T-helper 9 cell (primary cell): ENCODE measurements at places on chromosomes 7 and 10.

GRCh38 chr7:116434820-116435341 is 64.7 kb upstream of the CAV2 start:
- no peak for DNase-seq

DNA sequence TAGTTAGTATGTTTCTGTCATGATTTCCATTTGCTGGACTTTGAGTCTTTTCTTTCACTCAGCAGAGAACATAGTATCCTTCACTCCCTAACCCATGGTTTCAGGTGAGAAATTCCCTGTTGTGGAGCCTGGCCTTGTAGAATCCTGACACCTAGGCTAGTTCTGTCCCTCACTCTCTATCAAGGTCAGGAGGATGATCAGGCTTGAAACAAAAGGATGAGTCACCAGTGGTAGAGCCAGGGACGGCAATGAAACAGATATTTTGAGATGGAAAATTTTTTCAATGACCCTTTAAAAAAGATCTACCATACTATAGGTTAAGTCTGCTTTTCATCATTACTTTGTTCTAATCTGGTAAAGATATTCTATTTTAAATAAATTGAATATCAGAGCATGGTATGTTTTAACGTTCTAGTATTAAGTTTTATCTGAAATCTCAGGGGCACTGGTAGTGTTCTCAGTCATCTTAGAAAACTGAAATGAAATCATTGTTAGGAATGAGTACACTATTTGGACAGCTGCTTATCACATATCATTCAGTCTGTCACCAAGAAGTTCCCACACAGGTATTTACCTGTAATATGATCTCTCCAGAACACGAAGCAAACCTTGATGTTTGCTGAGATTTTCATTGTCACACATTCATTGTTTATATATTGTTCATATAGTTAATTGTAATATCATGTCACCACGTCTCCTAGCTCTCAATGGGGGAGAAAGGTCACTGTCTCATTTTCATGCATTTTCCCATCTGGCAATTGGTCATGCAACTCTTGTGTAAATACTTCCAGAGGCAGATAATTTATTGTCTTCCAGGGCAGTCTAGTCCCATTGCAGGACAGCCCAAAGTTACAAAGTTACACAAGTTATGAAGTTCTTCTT is 299.9 kb upstream of the LRRTM3 start:
- DNase-seq = no peak

DNA sequence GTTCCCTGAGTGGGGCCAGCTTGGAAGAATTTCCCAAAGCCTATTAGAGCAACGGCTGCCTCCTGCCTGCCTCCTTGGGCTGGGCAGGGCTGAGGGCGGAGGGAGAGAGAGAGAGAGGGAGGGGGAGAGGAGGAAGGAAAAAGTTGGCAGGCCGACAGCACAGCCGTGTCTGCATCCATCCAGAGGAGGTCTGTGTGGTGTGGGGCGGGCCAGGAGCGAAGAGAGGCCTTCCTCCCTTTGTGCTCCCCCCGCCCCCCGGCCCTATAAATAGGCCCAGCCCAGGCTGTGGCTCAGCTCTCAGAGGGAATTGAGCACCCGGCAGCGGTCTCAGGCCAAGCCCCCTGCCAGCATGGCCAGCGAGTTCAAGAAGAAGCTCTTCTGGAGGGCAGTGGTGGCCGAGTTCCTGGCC is at the start of gene AQP1:
TSS of gene AQP1 (plus strand) at position 293 of the 409 bp plus-strand sequence. CDS start at position 350, 57 bp downstream.
- DNase-seq = no peak

DNA sequence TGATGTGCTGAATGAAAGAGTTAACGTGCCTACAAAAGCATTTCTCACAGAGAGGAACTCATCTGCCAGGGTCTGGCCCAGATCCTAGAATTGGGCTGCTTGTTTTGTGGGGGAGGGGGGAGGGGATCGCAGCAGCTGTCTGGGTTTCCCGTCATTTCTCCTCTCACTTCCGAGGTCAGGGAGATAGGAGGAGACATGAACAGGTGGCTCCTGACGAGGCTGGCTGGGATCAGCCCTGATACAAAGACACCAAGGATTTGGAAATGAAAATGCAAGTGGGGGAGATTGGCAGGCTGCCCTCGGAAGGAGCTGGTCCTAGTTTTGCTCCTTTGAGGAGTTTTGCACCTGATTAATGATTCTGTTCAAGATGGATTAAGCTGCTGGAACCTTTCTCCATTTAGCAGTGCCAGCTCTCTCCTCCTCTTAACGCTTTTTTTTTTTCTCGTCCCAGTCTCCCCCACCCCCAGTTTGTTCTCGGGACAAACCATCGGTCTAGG is 86.8 kb upstream of the KMT2C start:
- no peak for DNase-seq

GRCh38 chr7:22234227-22234626 is 122.7 kb downstream of the RAPGEF5 start:
- DNase-seq = no peak

DNA sequence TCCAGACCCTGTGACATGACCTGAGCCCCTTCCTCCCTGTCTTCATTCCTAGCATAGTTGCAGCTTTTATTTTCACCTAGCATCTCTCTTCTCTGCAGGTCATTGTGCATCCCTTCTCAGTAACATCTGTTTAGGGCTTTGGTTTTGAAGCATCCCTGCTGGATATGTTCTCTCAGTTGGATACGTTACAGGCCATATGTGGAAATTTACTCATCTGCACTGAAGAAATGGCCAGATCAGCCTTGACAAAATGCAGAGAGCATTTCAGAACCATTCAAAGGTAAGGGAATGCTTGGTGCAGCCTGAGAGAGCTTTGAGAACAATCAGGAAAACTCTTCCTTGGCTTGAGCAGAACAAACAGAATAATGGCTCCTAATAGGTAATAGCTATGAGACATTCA is 647.0 kb downstream of the KCNMA1 start:
- DNase-seq = no peak

- no peak for DNase-seq
Observed at GRCh38 chr7:152076324-152076821, 50.9 kb downstream of the GALNT11 start.

- DNase-seq = no peak
Observed at GRCh38 chr10:70615784-70616522, 13.4 kb upstream of the PRF1 start.

GRCh38 chr7:136971776-136972175 is 103.3 kb downstream of the CHRM2 start:
- no peak for DNase-seq

DNA sequence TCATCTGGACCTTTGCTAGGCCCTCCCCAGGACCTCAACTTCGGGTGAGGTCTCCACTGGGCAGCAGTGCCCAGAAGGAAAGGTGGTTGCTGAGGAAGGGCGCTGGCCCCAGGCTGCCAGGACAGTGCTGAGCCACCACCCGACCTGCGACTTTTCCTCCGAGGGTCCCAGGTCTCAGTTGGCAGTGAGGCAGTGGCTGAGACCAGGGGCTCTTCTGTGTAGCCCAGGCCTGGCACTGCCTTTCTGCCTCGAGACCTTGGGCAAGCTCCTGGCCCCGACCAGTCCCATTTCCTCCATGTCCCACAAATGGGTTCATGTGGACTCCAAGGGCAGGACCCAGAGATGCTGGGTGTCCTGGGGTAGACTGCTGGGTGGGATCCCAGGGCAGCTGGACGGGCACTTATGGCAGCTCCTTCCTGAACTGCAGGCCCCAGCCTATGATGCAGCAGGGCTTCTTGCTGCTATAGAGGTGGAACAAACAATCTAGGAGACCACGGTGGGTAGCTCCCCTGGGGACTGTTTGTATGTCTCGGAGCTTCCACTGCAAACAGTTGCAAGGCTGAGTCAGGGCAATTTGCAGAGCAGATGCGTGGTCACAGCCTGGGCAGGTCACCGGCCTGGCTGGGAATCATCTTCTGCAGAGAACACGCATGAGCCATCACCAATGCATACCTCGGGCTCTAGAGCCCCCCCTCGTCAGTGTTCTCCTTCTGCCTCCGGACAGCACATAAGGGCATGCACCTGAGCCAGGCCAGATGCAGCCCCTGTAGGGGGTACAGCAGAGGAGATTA is 17.9 kb upstream of the LRRC18 start:
- DNase-seq = no peak

DNA sequence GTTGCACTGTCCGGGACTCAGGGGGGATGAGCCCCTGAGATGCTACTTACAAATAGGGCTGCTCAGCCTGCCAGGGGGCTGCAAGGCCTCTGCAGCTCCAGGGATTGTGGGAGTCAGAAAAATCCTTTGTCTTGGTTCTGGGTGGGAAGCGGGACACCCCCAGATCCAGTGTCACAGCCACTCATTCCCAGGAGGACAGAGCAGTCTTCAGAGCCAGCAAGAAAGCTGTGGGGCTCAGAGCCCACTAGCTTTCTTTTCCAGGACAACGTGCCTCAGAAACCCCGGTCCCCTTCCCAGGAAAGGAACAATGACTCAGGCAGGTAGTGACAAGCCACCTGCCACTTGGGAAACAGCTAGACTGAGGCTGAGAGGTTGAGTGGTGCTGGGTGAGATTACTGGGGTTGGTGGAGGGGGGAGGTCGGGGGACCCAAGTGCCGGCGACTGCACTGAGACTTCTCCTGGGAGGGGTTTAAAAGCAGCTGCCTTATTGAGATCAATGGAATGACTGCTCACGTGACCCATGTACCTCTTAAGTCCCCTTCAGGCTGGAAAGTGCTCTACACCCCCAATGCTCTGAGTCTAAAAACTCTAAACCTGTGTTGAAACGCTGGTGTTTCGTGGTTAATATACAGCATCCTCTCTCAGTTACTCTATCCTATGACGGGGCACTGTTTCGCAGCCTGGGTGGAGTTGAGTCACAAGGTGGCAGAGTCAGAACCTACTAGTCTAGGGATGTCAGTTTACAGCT is 123.6 kb downstream of the UBE2H start:
- DNase-seq = no peak

- no peak for DNase-seq
Observed at GRCh38 chr7:105530546-105530945, 1.5 kb upstream of the RINT1 start.

DNA sequence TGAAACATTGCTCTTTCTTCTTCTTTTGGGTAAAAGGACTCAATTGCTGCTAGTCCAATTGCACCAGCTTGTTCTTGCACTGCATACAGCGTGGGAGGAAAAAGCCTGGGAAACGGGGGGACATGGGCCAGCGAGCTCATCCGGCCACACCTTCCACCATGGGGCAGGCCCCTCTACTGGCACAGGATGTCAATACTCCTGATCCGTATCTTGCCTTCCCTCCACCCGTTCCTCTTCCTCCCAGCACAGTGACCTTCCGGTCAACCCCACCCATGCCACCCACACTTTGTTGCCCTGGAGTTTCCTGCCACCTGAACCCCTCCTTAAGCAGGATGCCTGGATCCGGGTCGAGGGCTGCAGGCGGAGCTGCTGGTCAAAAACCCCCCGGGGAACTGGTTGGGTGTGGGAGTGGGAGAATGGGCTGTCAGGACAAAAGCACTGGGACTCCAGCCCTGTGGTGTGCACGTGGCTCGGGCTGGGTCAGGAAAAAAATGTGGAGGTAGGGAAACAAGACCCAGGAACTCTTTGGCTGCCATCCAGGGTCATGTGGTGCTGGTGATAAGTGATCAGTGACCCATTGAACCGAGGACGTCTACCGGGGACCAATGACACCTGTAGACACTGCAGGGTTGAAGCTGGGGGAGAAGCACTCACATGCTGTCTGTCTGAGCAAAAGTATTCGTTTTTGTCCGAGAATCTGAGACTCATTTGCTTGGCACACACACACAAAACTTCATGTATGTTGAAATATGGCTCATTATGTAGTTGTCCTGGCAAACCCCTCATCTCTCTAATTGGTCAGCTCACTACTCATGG is 8.1 kb downstream of the IL2RA start:
- no peak for DNase-seq

GRCh38 chr10:75397496-75398199 is 3.9 kb downstream of the ZNF503 start:
- no peak for DNase-seq

DNA sequence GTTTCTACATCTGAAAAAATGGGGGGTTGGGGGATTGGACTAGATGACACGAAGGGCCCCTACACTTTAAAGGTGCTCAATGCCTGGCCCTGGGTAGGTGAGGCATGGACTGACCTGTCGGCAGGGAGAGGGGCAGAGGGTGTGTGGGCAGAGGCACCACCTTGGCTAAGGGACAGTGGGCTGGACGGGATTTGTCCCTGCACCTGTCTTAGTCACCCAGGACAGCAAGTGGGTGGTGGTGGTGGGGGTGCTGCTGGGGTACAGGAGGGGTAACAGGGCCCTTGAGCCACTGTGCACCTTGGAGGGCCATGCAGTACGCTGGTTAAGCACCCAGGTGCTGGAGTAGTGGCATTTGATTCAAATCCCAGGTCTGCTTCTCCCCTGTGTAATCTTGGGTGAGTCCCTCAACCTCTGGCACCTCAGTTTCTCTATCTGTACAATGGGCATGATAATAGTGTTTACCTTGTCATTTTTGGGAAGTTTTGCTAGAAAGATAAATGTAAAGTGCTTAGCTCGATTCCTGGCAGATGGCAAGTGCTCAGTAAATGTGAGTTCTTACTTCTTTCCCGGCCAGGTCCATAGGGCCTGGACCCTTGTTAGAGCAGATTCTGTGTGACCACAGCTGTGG is 18.1 kb upstream of the SFRP5 start:
- no peak for DNase-seq

DNA sequence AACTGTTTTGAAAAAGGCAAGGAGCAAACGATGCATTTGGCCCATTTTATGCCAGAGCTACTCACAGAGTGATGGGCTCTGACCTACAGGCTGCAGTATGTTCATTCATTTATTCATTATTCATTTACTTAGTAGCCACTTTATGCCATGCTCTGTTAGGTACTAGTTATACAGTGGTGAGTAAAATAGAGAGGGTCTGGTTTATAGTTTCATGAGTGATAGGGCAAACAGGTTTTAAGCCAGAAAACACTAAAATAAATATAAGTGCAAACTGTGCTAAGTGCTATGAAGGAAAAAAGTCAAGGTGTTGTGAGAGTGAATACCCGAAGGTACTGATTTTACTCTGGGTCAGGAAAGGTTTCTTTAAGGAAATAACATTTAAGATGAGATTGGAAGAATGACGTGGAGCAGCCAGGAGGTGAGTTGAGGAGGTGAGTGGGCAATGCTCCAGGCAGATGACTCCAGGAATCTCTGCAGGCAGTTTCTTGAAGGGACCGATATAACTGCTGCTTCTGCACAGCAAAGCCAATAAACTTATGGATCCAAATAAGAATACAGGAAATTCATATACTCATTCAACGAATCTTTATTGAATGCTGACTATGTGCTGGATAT is 56.9 kb upstream of the FAM133B start:
- DNase-seq = no peak
